Activated CD4-positive, alpha-beta T cell treated with anti-CD3 and anti-CD28 coated beads for 36 hours (primary cell): ENCODE measurements at places on chromosomes 6 and 20.

DNA sequence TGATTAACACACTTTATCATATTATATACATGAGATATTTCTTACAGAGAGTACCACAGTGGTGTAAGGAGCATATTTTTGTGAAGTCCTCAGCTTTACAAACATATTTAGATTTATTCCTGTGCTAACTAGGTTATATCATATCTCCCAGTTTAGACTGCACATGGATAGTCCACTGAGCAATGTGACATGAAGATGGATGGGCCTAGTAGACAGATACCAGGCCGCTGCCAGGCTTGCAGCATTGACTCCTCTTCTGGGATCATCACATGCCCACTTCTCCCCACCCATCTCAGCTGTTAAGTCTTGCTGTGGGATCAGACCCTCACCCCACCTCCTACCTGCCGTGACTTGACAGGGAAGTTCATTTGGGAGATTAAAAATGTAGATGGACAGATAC is 95.8 kb downstream of the SLX4IP start:
- DNase-seq, result no peak

- DNase-seq, result no peak
Measured at GRCh38 chr6:44120692-44121443, 6.4 kb downstream of the MRPL14 start.

DNA sequence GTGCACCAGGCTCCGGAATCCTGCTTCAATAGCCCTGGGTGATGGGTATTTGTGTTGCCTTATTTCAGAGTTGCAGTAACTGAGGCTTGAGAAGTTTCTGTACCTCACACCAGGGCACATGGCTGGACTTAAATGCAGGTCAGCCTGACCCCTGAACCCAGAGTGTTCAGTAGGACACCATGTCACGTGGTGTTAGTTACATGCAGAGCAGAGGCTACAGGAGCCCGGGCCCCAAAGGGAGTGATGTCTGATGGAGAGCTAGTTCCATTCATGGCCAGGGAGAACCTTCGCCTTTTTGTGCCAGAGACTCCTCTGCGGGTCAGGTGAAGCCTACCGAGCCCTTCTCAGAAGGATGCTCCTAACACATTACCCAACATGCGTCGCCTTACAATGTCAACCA is 161.4 kb upstream of the CST7 start:
- DNase-seq, result no peak

DNA sequence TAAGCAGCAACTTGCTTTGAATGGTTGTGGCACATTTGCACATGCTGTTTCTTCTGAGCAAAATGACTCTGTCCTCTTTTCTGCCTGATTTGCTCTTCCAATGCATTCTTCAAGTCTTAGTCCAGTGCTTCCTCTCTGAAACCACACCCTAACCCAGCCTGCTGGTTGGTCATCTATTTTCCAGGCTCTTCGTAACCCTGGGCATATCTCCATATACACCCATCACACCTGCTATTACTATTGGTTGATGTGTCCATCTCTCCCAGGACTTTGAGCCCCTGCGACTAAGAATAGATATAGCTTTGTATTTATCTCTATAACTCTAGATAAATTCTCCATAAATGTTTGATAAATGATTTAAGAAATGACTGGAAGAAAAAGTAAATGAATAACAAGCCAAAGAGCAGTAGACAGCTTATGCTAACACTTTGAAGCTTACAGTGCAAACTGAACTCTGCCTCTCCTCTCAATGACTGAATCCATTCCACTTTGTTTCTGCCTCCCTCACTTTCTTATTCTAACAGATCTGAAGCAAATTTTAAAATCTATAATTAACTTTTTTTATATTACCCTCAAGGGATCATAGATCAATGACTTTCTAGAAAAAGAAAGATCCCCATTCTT is 59.7 kb upstream of the NT5E start:
- no peak for DNase-seq

GRCh38 chr6:142331075-142331551 is 29.3 kb downstream of the ADGRG6 start:
- peak; percentile 42 for DNase-seq
